PC-9 (cell line): ENCODE measurements at places on chromosomes 11 and 22.
A peak's percentile ranks its signal among the peaks of the same experiment; 100 is the strongest.

- DNase-seq = no peak
Observed at GRCh38 chr22:44181033-44181911, 547 bp downstream of the PARVG start.

DNA sequence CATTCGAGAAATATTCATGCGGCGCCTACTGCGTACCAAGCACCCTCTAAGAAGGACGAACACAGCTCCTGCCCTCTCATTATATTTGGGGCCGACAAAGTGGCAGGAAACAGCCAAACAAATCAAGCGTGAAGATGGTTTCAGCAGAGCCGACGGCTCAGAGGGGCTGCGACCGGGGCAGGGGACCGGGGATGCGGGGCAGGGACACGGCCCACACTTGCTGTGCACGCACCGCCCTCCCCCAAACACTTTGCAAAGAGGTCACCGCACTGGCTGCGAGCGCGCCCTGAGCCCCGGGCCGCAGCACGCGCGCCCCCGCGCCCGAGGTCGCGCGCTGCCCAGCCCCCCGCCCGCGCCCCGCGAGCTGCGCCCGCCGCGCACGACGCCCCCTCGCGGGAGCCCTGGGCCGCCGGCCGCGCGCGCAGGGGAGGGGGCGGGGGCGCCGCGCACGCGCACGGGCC lies 255 bp upstream of the SYNGR1 start:
- DNase-seq = no peak

- DNase-seq = no peak
Observed at GRCh38 chr11:69427337-69427736, 54.1 kb upstream of the LINC01488 start.

DNA sequence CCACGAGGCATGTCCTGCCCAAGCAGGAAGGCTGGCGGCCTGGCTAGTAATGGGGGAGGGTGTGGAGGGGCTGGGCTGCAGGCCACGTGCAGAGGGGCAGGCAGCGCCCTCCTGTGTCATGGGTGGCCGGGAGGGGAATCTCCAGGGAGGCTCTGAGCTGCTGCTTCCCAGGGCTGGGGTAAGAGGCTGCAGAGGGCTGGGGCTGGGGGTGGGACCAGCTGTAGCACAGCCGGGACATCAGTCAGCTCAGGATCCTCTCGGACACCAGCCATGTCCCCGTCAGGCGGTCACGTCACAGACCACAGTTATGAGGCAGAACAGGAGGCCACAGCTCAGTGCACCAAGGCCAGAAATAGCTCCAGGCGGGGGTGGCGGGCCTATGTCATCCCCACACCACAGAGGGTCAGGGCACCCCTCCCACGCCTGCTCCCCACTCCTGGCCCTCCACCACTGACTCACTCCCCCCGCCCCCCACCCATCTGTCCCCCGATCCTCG lies 21.1 kb downstream of the RTN4R start:
- no peak for DNase-seq

DNA sequence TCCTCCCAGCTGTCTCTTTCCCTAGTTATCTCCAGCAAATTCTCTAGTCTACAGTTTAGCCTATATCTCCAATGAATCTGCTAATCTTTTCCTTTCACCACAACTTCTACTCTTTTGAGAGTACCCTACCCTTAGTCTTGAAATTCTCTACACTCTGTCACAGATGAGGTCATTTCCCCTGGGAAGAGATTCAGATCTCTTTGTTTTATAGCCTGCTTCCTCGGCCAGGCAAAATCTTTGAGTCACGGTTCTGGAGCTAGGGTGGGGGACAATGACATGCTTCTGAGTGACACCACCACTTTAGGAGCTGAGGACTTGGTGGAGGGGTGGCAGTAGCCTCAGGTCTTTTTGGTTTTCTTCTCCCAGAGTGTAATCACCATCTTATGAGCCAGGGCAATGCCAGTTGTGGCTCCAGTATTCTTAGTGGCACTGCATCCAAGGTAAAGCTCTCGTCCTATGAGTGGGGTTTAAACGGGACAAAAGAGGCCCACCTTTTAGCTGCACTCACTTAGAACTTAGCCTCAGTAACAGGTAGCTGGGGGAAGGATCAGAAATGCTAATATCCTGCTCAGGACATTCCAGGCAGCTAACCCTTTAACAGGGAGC lies 98.5 kb upstream of the RRM1 start:
- no peak for DNase-seq

DNA sequence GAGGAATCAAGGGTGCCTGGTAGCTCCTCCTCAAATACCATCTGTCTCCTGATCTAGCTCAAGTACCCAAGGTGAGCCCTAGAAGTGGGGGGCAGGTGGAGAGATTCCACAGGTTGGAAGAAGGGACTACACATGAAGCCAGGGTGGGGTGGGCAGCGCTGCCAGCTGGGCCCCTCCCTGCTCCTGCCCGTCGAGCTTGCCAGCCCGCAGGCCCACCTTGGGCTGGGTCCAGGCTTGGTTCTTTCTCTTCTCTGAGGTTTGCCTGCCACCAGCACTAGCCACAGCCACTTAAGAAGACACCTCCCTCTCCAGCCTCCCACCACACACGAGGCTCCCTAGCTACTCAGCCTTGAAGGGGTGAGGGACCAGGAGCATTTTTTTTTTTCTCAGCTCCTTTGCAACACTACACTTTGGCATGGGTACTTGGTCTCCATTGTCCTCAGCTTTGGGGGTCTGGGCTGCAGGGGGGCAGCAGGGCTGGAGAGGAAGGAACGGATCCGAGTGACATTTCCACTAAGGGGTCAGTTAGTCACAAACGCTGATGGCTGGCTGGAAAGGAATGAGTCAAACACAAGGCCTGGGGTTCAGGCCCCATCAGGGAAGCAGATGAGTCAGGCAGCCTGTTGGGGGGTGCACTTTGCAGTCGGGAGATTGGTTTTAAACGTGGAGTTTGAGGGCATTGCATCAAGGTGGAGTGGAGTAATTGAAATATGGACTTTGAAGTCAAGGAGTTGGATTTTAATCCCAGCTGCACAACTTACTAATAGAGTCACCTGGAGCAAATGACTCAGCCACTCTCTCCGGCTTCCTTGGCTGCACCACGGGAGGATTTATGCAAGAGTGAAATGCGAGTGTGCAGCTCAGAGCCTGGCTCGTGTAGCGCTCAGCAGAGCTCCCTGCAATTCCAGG lies 7.4 kb upstream of the NPTXR start:
- DNase-seq = peak; percentile 82

- peak; percentile 23 for DNase-seq
Observed at GRCh38 chr11:14907411-14908213, 15.6 kb upstream of the CYP2R1 start.

DNA sequence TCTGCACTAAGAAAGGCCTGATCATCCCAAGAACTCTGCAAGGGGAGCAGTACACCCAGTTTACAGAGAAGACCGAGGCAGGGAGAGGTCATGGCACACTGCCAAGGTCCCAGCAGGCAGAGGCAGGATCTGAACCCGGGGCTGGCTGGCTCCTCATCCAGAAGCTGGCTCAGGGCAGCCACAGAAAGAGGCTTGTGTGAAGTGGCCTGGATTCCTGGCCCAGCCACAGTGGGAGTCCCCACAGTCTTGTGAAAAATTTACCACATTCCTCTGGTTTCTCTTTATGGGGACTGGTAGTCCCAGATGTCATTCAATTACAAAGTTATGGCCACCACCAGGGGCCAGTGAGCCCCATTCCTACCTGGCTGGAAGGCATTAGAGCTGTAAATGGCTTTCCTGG lies 440.5 kb downstream of the MIAT start:
- DNase-seq = no peak

DNA sequence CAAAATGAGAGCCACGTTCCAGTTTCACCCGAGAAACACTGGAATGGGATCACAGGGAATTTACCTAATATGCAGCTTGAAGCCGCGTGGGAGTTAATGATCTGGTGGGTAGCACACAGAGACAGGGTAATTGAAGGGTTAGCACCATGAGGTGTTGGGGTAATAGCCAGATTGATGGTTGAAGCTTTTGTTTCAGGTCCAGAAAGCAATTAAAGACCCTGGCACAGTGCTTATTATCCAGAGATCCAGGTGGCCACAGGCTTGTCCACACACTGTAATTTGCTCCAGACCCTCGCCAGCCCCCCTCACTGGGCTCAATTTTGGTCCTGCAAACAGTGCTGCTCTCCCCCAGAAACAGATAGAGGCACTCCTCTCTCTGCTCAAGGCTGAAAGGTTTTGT lies 282.5 kb upstream of the ISX start:
- no peak for DNase-seq

DNA sequence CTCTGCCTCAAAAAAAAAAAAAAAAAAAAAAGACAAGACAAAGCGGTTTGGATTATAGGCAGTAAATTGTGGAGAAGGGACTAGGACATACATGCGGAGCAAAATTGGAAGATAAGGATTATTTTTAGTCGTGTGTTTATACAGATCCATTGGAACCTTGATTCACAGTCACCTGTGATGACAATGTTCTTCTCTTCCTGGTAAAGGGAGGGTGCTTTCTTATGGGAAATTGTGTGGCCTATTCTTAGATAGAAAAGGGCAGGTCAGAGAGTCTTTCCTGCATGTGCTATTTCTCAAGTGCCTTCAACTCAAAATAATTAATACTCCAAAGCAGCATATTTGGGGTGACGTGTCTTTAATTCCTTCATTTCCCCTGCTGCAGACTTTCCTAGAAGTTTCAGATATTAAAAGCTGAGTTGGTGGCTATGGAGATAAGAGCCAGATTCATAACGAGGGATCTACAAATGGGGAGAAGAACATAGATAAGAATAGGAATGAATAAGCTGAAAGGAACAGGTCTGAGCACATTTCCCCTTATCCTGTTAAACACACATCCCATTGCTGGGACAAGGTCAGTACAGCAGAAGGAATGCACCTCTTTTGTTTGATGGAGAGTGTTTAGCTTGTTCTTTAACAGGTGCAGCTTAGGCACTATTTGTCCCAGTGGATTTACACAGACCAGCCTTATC lies 22.5 kb downstream of the GSTT2B start:
- DNase-seq = no peak

DNA sequence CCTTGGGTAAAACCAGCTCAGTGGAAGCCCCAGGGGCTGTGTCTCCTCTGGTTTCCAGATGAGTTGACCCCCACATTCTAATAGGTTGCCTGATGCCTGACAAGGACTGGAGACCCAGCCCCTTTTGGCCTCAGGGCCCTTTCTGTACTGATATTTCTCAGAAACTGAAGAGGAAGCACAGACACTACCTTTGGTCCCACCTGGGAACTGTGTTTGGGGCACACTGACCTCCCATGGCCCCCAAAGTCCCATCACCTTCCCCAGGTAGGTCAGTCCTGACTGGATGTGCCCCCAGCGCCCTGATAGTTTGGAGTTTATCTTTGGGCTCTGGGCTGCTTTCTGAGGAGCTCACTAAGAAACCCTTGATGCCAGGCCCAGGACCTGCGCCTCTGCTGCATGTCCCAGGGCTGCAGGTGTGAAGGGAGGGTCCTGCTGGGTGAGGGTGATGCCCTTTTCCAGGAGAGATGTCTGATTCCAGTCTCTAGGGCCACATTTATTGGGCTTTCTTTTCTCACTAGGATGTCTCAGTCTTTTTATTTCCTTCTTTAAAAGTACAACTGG lies 106.7 kb downstream of the GGTLC2 start:
- no peak for DNase-seq

- DNase-seq = no peak
Observed at GRCh38 chr22:35717572-35717971, at the start of gene APOL5. Gene APOL5, plus strand, starts transcription at chr22:35717872. Its CDS starts 0 bp downstream, at chr22:35717872.

DNA sequence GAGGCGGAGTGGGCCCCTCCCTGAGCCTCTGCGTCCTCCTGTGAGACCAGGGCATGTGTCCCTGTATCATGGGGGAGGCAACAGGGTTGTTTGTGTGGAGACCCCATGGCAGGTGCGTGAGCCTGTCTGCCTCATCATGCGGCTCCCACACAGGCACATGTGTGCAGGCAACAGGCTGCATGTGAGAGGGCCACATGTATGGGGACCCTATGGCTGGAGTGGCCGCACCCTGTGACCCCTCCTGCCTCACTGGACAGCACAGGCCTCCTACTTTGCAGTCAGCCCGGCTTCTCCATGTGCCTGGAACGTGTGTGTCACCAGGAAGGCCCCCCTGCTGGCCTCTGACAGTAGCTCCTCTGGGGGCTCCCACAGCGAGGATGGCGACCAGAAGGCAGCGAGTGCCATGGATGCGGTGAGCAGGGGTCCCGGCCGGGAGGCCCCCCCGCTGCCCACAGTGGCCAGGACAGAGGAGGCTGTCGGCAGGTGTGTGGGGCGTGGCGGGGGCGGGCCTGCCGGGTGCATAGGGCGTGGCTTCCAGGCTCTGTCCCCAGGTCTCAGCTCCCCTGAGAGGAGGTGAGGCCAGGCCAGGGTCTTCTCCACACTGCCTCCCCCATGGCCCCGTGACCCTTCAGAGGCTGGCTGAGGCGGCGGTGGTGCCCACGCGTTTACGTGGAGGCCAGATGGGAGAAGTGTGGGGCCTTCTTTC lies 34.1 kb downstream of the SBF1 start:
- DNase-seq = no peak

DNA sequence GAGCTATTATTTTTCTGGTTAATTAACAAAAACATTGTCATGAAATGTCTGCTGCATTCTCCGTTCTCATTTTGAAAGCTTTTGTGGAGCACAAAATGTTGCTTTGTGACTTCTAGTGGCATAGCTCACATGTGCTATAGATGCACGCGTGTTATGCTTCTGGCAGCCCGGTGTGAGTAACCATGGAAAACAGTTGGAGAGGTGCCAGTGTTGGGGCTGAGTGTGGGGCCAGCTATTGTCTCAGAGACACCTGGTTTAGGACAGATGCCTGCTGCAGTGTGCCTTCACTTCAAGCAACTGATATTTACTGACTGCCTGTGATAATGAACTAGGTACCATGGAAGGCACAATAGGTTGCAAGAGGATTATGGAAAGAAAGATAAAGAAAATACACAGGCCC lies 760.6 kb downstream of the NTM start:
- no peak for DNase-seq

GRCh38 chr22:39528681-39529486 lies 3.7 kb downstream of the RPS19BP1 start:
- peak; percentile 91 for DNase-seq

GRCh38 chr11:80146232-80146631 lies 705.4 kb upstream of the TENM4 start:
- no peak for DNase-seq

DNA sequence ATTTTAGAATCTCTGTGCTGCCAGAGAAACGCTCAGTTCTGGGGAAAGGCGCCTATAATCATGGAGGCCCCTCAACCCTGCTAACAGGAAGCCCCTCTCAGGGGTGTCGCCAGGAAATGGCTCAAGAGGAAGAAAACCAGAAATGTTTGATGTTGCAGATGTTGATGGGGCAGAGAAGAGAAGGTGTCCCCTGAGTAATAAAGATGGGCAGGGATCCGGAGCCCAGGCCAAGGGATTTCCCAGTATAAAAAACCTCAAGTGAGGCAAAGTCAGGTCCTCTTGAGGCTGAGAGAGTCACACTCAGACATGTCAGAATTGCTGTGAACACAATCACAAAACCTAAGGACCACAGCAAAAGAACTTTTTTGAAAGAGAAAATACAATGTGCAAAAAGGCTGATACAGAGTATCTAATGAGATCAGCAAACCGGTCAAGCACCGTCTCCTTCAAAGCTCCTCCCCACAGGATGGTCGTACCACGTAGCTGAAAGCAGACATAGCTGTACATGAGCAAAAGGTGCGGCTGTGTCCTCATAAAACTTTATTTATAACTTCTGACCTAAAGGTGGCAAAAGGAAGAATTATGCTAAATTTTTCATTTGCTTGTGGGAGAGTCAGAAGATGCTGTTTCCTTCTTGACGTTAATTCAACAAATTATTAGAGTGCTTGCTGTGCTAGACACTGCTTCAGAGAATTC lies 12.2 kb downstream of the MOV10L1 start:
- DNase-seq = no peak

- peak; percentile 97 for DNase-seq
Observed at GRCh38 chr11:65491614-65492386, 7.0 kb upstream of the MALAT1 start.
